ENCODE measurements at places on chromosomes 1 and 21. TPM values are rescaled to one million over a fixed set of nuclear protein-coding genes. Genes with fewer than 3 reads are reported as not detected.

RFX5 gene
- 12.9 TPM for polyA plus RNA-seq

SMIM1 gene
- polyA plus RNA-seq = 1.9 TPM

PTPN22 gene
- 0.76 TPM for polyA plus RNA-seq

AMIGO1 gene
- 0.71 TPM for polyA plus RNA-seq

RGL1 gene
- polyA plus RNA-seq = 1.6 TPM

C1orf159 gene
- 27.5 TPM for polyA plus RNA-seq

RAB42 gene
- 0.96 TPM for polyA plus RNA-seq
